Uterus (tissue), 4 donors: ENCODE measurements at places on chromosomes 2 and 18.

DNA sequence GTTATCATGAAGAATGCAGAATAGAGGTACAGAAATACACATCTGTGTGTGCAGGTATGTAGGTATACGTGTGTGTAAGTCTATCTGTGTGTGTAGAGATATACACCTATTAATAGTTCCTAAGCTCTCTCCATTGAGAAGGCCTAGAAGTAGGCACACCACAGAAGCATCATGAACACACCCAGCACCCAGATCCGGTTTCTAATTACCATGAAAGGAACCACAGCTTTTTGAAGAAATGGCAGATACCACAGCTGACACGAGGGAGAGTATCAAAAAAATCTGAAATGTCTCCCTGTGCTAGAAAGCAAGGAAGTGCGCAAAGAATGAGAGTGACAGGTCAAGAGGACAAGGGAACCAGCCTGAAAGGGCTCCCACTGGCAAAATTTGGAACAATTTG lies 27.7 kb upstream of the AP1S3 start:
- DNase-seq, result no peak

DNA sequence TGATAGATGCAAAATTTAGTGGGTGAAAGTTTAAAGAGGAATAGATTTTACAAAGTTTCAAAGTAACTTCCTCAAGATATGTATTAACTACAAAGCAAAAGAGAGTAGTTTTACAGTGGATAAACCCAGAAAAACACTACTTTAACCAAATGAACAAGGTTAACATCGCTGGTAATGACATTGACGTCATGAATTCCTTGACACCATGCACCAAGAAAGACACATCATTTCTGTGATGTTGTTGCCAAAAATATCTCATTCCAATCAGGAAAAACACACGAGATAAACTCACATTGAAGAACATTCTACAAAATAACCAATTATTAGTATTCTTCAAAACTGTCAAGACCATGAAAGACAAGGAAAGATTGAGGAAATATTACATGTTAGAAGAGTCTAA lies 605.6 kb upstream of the SETBP1 start:
- DNase-seq, result no peak

DNA sequence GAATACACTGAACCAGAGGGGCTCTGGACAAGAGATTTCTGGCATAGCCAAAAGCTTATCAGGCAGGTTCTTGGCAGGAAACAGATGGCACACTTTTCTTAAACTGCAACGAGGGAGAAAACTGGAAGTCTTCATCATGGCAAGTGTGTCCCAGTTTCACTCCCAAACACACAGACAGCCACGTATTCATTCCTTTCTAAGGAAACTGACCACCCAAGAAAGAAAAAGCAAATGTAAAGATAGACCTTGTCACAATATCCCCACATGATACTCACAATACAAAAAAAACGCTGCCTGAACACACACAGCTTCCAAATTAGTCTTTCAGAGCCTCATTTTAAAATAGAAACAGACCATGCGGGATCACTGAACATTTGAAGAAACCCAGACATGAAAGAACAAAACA lies 40.6 kb upstream of the RTTN start:
- no peak for DNase-seq

- DNase-seq, result no peak
Observed at GRCh38 chr2:143171817-143172216, 42.6 kb downstream of the ARHGAP15 start.

GRCh38 chr2:223633656-223634055 lies 31.5 kb upstream of the SCG2 start:
- DNase-seq, result no peak

- DNase-seq, result no peak
Observed at GRCh38 chr18:69626171-69626570, 225.5 kb downstream of the DOK6 start.

DNA sequence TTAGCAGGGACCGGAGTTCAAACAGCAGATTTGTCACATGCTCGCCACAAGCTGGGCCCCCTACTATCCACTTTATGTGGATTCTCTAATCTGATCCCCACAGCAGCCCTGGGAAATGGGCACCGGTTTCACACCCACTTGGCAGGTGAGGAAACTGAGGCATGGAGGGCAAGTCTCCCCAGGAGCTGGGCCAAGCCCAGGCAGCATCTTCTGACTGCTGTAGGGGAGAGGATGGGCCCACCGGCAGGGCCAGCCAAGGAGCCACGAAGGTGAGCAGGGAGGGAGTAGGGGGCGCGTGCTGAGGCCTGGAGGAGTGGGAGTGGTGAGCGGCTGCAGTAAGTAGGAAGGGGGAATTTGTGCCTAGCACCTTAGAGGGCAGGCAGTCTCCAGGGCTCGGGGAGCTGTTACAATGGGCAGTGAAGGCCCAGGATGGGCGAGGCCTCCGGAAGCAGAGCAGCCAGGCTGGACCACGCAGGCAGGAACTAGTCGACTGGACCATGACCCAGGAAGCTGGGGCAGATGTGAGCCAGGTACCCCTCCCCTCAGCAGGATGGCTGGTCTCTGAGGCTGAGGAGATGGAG lies 37.1 kb downstream of the COA5 start:
- DNase-seq, result no peak

- DNase-seq, result no peak
Observed at GRCh38 chr18:8662560-8663255, 42.6 kb upstream of the MTCL1 start.

- no peak for DNase-seq
Observed at GRCh38 chr2:167537743-167538142, 649.5 kb downstream of the XIRP2 start.

DNA sequence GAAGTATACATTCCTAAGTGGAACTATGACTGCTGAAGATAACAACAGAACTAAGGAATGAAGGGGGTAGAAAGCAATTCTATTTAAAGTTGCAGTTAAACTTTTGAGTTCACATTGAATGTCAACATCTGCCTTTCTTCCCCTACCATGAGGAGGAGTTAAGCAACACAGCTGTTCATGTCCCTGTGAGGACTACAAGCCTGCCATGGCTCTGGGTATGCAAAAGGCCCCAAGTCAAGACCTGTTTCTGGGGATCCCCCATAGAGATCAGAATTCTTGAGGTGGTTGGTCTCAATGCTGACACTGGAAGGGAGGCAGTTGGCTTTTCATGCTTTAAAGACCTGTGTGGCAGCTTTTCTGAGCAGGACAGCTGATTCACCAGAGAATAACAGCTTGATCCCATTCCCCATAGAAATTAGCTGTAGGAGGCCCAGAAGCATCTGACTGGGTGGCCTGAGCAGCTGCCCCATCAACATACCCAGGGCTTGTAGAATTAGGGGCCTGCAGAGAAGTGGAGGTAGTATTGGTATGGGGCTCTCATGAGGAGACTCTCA lies 131.0 kb downstream of the SETBP1 start:
- DNase-seq, result no peak

DNA sequence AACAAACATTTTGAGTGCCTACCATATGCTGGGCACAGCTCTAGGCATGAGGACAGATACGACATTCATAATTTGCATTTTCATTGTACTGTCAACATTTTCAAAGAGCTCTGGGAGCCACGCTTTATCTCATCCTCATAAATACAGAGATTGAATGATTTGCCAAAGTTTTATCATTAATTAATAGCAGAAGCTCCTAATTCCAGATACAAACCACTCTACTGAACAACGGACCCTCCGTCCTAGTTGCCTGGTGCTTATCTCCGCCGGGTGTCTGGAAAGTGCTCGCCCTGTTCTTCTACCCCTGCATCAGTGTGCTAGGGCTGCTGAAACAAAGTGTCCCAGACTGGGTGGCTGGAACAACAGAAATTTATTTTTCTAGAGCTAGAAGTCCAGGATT lies 23.8 kb downstream of the SERTAD2 start:
- DNase-seq, result no peak

DNA sequence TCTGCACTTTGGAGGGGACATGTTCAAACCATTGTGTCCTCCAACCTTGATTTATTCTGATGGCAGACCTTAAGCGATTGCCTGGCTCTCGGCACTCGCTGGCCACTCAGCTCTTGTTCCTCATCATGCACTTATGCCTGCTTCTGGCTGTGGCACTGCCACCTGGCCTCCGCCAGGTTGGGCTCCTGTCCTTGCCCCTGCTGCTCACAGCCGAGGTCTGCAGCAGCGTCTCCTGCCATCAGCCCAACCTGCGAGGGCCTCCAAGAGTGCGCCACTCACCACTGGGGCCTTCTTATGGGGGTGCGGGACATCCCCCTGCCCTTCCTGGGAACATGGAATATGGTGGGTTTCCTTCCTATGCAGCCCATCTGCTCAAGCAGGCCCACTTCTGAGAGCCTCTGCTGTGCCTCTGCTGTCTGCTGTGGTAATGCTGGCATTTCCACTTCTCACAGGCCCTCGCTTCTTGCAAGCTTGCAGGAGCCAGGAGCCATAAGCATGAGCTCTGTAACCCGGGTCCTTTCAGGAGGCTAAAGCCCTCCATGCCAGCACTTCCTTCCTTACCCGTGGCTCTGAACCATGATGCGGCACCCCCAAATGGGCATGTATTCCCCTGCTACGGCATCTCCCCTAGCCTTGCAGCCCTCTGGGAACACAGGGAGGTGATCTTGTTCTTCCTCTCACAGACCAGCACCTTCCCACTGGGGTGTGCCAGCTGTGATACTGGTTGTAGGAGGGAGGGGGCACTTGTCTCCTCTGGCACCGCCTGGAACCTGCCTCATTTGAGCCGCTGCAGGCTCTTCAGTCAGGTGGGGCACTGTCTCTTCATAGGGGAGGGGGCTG lies 58.6 kb upstream of the HS6ST1 start:
- no peak for DNase-seq

DNA sequence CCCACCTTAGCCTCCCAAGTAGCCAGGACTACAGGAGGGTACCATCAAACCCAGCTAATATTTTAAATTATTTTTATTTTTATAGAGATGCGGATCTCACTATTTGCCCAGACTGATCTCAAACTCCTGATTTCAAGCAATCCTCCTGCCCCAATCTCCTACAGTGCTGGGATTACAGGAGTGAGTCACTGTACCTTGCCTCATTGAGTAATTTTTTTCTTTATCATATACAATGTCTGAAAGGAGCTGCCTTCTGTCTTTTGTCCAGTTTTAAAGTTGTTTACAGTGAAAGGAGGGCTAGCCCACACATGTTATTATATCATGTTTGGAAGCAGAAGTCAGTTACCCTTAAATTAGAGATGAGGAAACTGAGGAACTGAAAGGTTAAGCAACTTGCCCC lies 32.5 kb downstream of the PRKRA start:
- no peak for DNase-seq

GRCh38 chr2:148726228-148726627 lies 81.7 kb downstream of the EPC2 start:
- no peak for DNase-seq

DNA sequence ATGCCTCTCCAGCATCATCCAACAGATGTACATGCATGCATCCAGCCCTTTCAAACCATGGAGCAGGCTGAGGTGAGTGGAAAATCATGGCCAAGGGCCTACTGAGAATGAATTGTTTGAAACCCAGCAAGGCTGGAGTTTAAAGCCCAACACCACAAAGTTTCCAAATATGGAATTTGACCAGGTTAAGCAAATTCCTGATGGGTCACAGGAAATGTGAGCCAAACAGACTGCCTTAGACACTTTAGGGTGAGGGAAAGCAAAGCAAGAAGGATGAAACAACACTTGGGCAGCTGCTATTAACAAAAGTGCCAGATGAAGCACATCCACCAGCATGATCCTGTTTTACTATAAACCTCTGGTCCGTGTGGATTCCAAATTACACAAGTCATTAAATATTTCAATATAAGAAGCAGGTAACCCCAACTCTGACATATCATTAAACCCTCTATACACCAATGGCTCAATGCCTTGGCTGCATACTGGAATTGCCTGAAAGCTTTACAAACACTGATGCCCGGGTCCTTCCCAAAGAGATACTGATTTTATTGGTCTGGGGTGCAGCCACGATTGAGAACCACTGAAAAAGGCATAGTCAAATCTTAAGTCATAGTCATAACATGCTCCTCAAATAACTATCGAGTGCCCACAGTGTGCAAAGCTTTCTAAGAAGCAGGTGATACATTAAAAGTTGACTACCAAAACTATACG lies 9.1 kb downstream of the KLF7 start:
- DNase-seq, result no peak

DNA sequence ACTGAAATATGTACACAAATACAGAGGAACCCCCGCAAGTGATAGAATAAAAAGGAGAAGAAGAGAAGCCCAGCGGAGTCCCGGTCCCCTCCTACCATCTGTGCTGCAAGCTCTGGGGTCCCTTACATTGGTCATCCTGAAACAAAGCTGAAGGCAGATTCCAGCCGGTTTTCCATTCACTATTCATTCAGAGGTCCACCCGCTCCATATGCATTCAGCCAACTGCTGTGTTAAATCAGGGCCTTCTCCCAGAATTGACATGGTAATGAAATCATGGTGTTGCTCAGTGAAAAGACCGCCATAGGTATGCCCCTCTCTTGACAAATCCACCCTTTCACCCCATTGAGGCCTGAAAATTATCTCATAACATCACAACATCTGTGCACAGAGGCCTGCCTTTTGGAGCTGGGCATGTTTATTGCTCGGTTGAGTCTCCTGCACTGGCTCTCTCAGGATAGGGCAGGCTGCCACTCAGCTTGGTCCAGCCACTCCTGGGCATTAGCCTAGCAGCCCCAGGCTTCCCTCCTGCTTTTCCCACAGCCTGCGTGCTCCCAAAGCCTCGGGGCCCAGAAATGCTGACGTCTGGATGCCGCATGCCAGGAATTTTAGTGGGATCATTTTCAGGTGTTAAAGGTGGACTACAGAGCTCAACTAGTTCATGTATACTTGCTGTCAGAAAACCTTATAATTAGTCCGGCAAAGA lies 39.3 kb upstream of the ID2 start:
- no peak for DNase-seq

DNA sequence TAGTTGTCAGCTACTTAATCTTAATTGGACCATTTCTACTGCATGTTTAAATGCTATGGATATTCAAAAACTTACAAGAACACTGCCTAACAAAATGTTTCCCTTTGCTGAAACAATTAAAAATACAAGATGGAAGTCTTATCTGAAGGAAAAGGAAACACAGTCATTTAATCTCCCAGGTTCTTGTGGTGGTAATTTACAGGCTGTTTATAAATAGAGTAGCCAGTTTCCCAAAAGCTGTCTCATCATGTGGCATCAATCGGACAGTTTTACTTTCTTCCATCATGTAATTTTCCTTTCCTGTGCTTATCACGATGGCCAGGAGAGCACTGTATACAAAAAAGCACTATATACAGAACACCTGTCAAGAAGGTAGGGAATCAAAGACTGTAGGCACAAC lies 368.1 kb downstream of the ZEB2 start:
- DNase-seq, result no peak
